Kidney capillary endothelial cell (primary cell): ENCODE measurements at places on chromosomes 12 and 14.

GRCh38 chr14:101239065-101239464 is 322.2 kb upstream of the DIO3 start:
- no peak for DNase-seq

DNA sequence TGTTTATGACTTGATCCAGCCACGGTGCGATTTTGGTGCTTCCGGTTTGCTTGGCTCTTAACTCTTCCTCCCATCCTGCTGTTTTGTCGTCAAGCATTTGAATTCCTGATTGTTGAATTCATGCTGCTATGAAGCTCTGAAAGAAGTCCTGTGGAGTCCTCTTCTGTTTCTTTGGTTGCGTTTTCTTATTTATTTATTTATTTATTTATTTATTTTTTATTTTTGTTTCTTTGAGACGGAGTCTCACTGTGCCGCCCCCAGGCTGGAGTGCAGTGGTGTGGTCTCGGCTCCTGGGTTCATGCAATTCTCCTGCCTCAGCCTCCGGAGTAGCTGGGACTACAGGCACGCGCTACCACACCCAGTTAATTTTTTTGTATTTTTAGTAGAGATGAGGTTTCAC is 3.0 kb upstream of the MTA1 start:
- DNase-seq: no peak

GRCh38 chr12:15192720-15193119 is 28.5 kb downstream of the RERG start:
- DNase-seq: no peak

DNA sequence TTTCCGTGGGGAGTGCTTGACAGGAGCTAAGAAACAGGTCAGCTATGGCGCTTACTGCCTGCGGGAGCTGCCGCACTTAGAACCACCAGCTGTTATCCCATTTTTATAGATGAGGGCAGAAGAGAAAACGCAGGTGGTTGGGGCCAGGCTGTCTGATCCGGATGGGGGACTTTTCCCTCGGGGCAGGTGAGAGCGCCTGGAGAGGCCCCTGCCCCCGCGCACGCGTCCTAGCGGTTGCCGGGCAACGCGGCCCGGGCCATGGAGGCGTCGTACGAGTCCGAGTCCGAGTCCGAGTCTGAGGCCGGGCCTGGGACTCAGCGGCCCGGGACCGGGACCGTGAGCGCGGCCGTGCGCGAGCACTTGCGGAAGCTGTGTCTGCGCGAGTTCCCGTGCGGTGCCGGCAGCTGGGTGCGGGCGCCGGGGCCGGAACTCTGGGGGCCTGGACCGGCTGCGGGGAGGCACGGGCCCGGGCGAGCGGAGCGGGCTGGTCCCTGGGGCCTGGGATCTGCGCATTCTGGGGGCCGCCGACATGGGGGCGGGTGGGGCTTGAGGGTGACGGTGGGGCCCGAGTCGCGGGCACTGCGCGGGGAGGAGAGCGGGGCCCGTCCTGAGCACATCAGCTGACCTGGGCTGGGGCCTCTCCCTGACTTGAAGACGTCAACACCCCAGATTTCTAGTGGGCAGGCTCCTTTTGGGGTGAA is at the start of gene LRRC43:
TSS of gene LRRC43 (plus strand) at position 237 of the 701 bp plus-strand sequence. CDS start at position 259, 22 bp downstream.
- peak; percentile 17 for DNase-seq
